H9 (cell line): ENCODE measurements at places on chromosomes 16 and 17. TPM values are rescaled to one million over a fixed set of nuclear protein-coding genes. Genes with fewer than 3 reads are reported as not detected.

CDRT4 gene
- 3.8 and 5.0 TPM in 2 replicates for total RNA-seq

RCVRN gene
- total RNA-seq, result not detected in 2 replicates

NUBP2 gene
- 67.7 and 69.4 TPM in 2 replicates for total RNA-seq

DNAH3 gene
- 0.22 and 0.24 TPM in 2 replicates for total RNA-seq

GDE1 gene
- 47.7 and 48.6 TPM in 2 replicates for total RNA-seq

SNAI3 gene
- total RNA-seq, result 3.2 and 3.7 TPM in 2 replicates

CLEC18B gene
- total RNA-seq, result 0.31 and 0.37 TPM in 2 replicates

CBFA2T3 gene
- 2.8 and 2.9 TPM in 2 replicates for total RNA-seq

C1QTNF8 gene
- total RNA-seq, result not detected in 2 replicates

DNA sequence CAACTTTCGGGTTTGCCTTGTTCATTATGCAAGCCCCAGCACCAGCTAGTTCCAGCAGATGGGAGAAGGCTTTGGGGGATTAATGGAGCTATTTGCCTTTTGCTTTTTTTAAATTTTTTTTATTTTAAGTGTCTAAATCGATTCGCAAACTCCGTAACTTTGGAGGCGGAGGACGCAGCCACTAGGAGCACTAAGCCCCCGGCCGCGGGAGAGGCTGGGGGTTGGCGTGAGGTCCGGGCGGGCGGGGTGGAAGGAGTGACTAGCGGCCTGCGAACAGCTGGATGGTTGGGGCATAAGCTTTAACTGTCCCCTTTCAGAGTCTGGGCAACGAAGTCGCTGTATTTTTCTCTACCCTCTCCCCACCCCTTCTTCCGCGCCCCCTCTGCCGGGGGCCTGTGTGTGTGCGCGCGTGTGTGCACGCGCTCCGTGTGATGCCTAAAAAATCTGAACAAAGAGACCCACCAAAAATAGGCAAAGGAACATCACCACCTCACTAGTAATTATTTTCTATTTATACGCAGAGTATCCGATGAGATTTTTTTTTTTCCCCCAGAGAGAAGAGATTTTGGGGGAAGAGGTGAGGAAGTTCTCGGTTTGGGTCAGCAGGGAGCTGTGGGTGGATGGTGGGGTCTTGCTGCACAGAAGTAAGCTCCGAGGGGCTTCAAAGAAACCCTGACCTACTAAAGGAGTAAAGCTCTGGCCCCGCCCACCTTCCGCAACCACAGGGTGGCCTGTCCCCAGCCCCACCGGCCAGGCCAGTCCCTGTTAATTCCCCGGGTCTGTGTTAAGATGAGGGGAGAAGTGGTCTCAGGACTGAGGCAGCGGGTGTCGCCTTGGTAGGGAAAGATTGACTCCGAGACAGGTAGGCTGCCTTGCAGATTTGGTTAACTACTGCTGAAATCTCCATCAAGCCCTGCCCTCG is 2.3 kb downstream of the SHISA9 start:
- peaks cover 9% of the 10 kb centered on the region for H3K36me3 ChIP-seq
- peak; percentile 48 for DNase-seq
- 0 out of 2 replicates have a peak, but pooled peaks cover 5% of the 10 kb centered on the region for H3K4me1 ChIP-seq
- H3K4me3 ChIP-seq, result peak overlapping the region; percentile 96
- no peak overlapping the region for H3K27ac ChIP-seq
- peaks cover 2% of the 10 kb centered on the region; the same call in 1 of the 2 replicates for H3K27me3 ChIP-seq

DNA sequence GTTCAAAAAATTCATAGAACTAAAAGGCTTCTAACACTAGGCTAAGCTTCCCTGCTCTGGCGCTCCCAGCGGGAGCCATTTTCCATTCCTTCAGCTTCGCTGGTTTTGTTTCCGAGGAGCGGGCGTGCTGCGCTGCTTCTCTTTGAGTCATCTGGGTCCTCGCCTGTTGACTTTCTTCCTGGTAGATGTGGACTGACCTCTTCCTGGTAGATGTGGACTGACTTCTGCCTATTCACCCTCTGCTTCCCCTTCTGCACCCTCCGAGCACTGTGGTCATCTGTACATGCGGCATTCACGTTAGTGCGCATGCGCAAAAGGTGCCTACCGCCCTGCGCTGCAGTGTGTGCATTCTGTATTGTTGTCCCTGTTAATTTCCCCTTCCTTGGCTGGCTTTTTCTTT is 40.8 kb upstream of the SEC14L1 start:
- peaks cover 2% of the 10 kb centered on the region; the same call in 1 of the 2 replicates for H3K4me1 ChIP-seq
- no peak for DNase-seq
- H3K4me3 ChIP-seq, result no peak overlapping the region

- no peak overlapping the region for H3K4me3 ChIP-seq
- H3K36me3 ChIP-seq, result peaks cover 18% of the 10 kb centered on the region; the same call in 2 of the 3 replicates
- no peak overlapping the region for H3K27ac ChIP-seq
- no peak for DNase-seq
- peaks cover 4% of the 10 kb centered on the region; the same call in 1 of the 2 replicates for H3K4me1 ChIP-seq
These were observed 122.3 kb downstream of the ABCC1 start for GRCh38 chr16:16071631-16072244.

DNA sequence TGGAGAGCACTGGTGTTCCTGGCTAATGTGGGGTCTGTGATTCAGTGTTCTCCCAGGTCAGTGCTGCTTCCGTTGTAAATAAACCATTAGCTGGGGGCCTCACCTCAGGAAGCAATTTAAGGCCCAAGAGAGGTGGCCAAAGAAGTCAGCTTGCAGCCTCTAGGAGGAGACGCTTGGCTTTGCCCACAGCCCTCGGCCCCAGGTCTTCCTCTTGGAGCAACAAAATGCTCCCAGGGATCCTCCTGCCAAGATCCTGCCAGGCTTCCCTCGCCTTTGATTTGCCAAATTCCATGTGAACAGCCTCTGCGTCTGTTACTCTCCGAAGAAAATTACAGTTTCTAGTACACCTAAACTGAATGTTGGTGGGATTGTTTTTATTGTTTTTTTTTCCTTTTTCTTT is 62.4 kb upstream of the TBX2 start:
- H3K4me1 ChIP-seq, result no peaks in the 10 kb centered on the region
- H3K36me3 ChIP-seq, result no peaks in the 10 kb centered on the region
- H3K4me3 ChIP-seq, result no peak overlapping the region

DNA sequence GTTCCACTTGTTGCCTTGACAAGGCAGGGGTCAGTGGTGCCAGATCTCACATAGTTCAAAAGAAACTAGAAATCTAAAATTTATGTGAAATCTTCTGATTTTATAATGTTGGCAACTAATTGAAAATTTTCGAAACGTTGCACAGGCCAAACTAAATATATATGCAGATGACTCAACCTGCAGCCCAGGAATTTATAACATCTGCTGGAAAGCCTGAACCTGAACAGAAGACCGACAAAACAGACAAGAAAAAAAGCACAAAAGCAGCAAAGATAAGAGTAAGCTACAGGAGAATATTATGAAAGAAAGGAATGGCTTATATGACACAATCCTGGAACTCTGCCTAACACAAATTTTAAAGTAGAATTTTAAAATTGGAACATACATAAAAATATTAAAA is 207.6 kb downstream of the CEP112 start:
- H3K27me3 ChIP-seq, result no peaks in the 10 kb centered on the region
- H3K27ac ChIP-seq, result no peak overlapping the region
- H3K4me1 ChIP-seq, result no peaks in the 10 kb centered on the region
- no peak for DNase-seq
- H3K36me3 ChIP-seq, result peaks cover 5% of the 10 kb centered on the region

DNA sequence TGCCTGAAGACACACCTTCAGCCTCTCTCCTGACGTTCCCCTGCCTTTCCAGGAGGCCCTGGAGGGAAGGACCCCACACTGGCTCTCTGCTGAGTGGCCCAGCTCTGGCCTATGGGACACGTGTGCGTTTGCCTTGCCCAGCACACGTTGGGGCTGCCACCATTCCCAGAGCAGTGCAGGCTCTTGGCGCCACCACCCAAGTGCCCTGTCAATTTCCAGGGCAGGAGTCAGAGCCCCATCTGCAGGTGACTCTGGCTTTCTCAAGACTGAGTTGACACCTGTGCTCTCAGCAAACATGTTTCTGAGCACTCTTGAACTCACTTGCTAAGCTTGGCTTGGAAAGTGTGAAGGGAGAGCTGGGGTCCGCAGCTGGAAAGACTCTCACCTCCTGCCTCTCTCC is 4.7 kb upstream of the IRF8 start:
- H3K27me3 ChIP-seq, result peaks cover 17% of the 10 kb centered on the region; the same call in 1 of the 2 replicates
- H3K4me1 ChIP-seq, result no peaks in the 10 kb centered on the region
- no peak overlapping the region for H3K27ac ChIP-seq
- no peak overlapping the region for H3K4me3 ChIP-seq
- peak; percentile 71 for DNase-seq

DNA sequence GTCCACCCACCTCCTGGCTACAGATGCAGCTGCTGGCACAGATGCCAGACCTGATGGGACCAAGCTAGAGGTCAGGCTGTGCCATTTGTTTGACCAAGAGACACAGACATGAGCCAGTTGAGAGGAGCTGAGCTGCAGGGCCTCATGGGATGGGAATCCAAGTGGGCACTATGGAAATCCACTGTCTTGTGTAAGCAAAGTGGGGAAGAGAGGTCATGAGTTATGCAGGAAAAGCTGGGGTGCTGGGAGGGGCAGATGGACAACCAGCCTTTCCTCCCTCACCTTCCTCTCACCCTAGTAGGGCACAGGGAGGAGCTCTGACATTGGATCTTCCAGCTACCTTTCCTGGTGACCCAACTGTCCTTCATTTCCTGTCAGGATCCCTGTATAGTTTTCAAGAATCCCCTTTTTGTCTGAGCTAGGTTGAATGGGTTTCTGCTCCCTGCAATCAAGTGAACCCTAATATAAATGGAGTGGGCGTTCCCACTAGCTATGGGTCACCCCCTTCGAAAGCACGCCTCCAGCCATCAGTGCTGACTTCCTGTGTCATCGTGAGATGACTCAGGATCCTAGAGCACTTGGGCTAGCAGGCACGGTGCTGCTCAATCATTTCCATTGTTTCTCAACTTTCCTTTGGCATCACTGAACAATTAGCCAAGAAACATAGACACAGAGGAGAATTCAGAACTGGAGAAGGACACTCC is 13.6 kb downstream of the ATPAF2 start:
- H3K27ac ChIP-seq, result no peak overlapping the region
- H3K4me1 ChIP-seq, result no peaks in the 10 kb centered on the region
- no peaks in the 10 kb centered on the region for H3K27me3 ChIP-seq
- no peak for DNase-seq

GRCh38 chr16:2686912-2687507 is 4.7 kb downstream of the KCTD5 start:
- peaks cover 4% of the 10 kb centered on the region; the same call in 1 of the 2 replicates for H3K36me3 ChIP-seq
- H3K4me3 ChIP-seq, result no peak overlapping the region
- H3K4me1 ChIP-seq, result no peaks in the 10 kb centered on the region
- H3K27ac ChIP-seq, result no peak overlapping the region
- H3K27me3 ChIP-seq, result no peaks in the 10 kb centered on the region

DNA sequence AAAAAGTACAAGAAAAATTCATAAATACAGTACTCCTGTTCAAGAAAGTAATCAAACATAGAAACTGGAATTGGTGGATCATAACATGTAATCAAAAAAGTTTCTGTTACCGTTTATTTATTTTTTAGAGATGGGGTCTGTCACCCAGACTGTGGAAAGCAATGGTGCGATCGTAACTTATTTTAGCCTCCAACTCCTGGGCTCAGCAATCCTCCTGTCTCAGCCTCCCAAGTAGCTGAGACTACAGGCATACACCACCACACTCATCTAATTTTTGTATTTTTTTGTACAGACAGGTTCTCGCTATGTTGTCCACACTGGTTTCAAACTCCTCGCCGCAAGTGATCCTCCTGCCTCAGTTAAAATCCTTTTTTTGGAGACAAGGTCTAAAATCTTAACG is 22.5 kb downstream of the ARHGAP17 start:
- no peaks in the 10 kb centered on the region; the same call in 1 of the 2 replicates for H3K4me1 ChIP-seq
- no peak for DNase-seq
- H3K27ac ChIP-seq, result no peak overlapping the region
- no peak overlapping the region for H3K4me3 ChIP-seq

DNA sequence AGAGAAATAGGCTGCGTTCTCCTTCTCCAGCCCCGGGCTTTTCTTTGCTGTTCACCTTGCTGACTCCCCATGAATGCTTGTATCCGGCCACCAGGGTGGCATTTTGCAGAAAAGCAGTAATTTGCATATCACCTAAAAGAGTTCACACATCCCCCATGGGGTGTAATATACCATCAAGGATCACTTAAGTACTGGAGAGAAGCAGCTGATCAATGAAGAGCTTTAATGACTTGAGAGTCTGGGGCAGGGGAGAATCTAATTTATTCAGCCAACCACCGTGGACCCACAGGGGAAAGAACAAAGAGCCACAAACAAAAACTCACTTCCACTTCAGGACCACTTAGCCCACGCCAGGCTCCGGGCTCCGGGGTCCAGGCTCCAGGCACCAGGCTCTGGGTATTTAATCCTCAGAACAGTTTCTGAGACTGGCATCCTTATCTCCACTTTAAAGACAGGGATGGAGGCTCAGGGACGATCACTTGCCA is 33.9 kb upstream of the SEC14L1 start:
- no peak overlapping the region for H3K27ac ChIP-seq
- H3K27me3 ChIP-seq, result no peaks in the 10 kb centered on the region

DNA sequence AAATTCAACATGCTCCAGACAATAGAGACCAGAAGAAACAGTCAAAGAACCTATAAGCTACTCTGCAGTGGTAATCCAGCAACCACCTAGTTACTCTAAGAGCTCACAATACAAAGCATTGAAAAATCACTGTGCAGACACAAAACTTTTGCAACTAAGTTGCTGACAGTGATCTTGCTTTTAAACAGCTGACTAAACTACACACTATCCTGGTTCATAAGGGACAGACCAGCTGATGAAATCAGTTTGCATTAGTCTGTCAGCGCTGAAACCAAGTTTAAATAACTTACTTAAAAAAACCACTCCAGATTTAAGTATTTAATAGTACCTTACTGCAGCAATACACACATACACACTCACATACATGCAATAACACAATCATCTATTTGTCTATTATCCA is 4.6 kb downstream of the VEZF1 start:
- H3K4me3 ChIP-seq, result no peak overlapping the region
- DNase-seq, result no peak
- peaks cover 47% of the 10 kb centered on the region for H3K36me3 ChIP-seq

- no peak overlapping the region for H3K4me3 ChIP-seq
- peaks cover 8% of the 10 kb centered on the region; the same call in 1 of the 2 replicates for H3K4me1 ChIP-seq
- no peak for DNase-seq
- H3K27me3 ChIP-seq, result no peaks in the 10 kb centered on the region
These were observed 15.0 kb downstream of the MRM1 start for GRCh38 chr17:36616061-36617029.
